ENCODE measurements at places on chromosomes 7 and 10. TPM values are rescaled to one million over a fixed set of nuclear protein-coding genes. Genes with fewer than 3 reads are reported as not detected.

Gene SPDYE2B
- not detected for total RNA-seq

Gene UCMA
- total RNA-seq, result not detected

Gene MTG1
- 33.3 TPM for total RNA-seq

GRCh38 chr7:12389089-12389700, 14.5 kb downstream of the VWDE start:
- DNase-seq, result no peak

GRCh38 chr10:58239561-58240169, 28.0 kb downstream of the IPMK start:
- no peak for DNase-seq

DNA sequence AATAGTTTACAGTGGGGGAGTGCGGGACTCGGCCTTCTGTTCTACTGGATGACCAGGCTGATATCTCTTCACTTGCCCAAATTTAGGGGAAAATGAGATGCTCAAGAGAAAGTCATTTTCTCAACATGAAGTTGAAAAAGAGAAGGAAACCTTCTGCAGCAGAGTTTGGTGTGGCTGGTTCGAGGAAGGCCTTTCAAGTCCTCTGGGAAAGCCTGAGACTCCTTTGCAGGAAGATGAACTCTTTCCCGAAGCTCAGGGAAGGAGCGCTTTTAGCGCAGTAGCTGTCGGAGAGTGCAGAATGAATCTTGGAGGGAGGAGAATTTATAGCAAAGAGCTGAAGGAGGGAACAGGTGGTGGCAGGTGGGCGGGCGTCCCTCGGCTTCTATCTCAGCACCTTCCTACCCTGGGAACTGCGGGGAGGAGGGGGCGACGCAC, at the start of gene ATOH7:
Gene ATOH7 (minus strand): TSS at position 297 of the 435 bp plus-strand sequence. CDS start 436 bp downstream, outside the sequence.
- DNase-seq, result no peak
